CD4-positive, alpha-beta memory T cell (primary cell): ENCODE measurements at places on chromosomes 5 and 9.
A peak's percentile ranks its signal among the peaks of the same experiment; 100 is the strongest.

DNA sequence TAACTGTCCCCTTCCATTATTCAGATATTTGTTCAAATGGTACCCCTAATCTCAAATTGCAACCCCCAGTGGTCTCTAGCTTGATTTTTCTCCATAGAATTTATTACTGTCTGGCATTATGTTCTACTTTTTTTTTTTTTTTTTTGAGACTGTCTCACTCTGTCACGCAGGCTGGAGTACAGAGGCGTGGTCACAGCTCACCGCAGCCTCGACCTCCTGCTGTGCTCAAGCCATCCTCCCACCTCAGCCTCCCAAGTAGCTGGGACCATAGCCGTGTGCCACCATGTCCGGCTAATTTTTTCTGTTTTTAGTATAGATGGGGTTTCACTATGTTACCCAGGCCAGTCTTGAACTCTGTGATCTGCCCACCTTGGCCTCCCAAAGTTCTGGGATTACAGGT is 2.0 kb upstream of the REEP5 start:
- DNase-seq, result no peak

GRCh38 chr9:133355881-133356357 is 368 bp downstream of the SURF1 start:
- DNase-seq, result no peak

- no peak for DNase-seq
Measured at GRCh38 chr5:33329891-33330290, 110.9 kb upstream of the TARS1 start.

- peak; percentile 26 for DNase-seq
Measured at GRCh38 chr5:54311176-54311677, 854 bp upstream of the ARL15 start.

GRCh38 chr5:143318270-143318669 is 85.2 kb downstream of the NR3C1 start:
- DNase-seq, result no peak

DNA sequence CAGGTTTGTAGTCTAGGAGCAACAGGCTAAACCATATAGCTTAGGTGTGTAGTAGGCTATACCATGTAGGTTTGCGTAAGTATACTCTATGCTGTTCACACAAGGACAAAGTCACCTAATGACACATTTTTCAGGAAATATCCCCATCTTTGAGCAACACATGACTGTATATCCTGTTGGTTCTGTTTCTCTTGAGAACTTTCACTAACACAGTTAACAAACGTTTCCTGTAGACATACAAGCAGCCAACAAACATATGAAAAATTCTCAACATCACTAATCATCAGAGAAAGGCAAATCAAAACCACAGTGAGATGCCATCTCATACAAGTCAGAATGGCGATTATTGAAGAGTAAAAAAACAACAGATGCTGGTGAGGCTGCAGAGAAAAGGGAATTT is 68.2 kb downstream of the NR2F1-AS1 start:
- no peak for DNase-seq

- DNase-seq, result no peak
Measured at GRCh38 chr5:74040811-74041491, 415.0 kb downstream of the ARHGEF28 start.

DNA sequence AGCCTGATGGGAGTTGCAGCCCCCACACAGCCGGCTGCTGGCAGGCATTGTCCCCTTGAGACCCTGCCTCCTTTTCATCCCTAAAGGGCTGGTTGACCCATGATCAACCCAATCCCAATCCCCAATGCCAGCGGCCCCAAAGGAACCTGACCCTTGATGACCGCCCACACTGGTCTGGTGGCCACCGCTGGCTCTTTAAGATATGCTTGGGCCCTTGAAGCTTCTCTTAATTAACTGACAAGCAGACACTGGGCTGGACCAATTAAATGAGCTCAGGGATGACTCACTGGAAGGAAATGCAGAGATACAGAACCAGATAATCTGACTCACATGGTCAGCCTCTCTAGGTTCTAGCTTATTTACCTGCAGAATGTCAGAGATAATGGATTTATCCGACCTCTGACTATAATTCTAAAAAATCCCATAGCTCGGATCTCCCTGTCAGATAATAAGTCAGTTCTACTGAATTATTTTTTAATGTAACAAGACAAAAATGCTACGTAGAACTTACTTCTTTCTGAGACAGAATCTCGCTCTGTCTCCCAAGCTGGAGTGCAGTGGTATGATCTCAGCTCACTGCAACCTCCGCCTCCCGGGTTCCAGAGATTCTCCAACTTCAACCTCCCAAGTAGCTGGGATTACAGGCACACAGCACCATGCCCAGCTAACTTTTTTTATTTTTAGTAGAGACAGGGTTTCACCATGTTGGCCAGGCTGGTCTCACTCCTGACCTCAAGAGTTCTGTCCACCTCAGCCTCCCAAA is 11.1 kb upstream of the MLANA start:
- DNase-seq, result no peak

- DNase-seq, result no peak
Measured at GRCh38 chr9:107049046-107049802, 186.3 kb downstream of the ZNF462 start.

DNA sequence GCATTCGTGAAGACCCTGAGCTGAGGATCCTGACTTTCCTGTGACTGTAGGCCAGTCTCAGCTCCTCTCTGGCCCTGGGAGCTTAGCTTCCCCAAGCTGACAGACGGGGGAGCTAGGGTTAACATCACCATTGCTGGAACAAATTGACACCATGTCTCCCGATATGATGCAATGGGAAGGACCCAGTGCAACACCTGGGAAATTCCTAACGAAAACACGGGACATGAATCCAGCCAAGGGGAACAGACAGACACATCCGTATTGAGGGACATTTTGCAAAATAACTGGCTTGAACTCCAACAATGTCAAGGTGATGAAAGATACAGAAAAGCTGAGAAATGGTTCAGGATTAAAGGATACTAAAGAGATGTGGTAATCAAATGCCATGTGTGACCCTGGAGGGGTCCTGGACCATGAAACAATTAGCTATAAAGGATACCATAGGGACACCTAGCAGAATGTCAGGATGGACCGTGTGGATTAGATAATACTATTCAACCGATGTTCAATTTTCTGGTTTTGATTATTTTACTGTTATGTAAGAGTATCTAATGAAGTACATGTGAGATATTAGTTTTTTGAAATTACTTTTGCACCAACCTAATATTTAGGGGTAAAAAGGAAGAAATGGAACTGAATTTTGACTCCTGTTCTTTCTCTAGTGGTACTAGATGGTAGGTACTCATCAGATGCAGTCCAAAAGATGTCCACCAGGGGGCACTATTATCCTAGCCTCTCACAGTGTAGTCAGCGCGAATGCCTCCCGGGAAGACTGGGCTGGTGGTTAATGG is 52.7 kb downstream of the NDST1 start:
- DNase-seq, result peak; percentile 79

- DNase-seq, result no peak
Measured at GRCh38 chr5:134504629-134505300, 20.7 kb upstream of the JADE2 start.

DNA sequence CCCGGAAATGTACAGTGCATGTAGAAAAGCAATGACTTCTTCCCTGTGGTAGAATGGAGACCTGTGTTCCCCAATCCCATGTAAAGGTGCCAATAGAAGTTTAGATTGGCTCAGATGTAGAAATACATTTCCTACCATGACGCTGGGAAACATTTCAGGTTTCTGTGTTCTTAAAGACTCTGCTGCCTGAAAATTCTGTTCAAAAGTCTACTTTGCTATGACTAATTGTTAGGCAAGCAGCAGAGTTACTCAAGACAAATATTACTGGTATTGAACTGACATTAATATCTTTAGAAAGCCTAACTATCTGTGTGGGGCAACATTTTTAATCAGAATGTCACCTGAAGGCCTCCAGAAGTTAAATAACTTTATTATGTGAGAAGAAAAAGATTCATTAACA is 75.5 kb upstream of the ELL2 start:
- DNase-seq, result no peak

DNA sequence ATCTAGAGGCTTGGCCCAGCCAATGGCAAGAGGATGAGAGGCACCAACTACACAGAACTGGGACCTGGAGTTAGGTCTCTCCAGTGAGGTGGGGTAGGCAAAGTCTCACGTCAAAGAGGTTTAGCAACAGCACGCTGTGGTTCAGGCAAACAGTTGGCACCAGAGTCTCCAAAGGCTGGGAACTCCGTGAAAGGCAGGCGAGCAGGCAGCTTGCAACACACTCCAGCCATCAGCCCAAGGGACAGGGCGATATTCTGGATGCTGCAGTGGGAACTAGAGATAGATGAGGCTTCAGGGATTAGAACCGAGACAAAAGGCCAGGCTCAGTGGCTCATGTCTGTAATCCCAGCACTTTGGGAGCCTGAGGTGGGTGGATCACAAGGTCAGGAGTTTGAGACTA is 129.1 kb downstream of the PDZD2 start:
- DNase-seq, result no peak

- DNase-seq, result no peak
Measured at GRCh38 chr5:77008413-77008812, 21.8 kb upstream of the AGGF1 start.

DNA sequence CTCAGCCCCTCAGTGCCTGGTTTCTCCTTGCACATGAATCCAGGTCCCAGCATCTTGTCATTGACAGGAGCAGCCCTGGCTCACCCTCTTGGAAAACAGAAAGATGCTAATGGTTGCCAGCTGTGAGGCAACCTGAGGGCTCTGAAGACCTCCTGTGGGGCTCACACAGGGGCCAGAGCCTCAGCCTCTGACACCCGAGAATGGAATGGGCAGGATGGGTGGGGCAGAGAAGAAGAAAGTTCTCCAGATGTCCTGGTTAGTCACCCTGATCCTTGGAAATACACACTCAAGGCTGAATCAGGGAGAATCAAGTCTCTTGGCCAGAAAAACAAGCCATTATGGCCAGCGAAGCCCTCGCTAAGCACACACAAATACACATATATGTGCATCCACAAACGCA is 32.3 kb upstream of the SPATA31E1 start:
- DNase-seq, result no peak

DNA sequence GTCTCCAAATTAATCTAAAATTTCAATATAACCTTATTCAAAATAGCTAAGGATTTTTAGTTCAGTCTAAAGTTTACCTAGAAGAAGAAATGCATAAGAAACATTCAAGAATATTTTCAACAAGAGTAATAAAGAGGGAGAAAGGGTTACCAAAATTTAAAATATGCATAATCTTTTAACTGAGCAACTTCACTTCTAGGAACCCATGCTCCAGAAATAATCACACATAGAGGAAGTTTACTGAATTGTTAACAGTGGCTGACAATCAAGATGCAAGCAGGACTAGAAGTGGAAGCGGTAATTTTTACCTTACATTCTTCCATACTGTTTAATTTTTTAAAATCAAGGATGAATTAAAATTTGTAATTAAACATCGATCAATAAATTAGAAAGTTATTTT is 1.9 kb downstream of the PJA2 start:
- no peak for DNase-seq

GRCh38 chr5:36239370-36240293 is 2.1 kb downstream of the NADK2 start:
- DNase-seq, result no peak

GRCh38 chr9:137439158-137439714 is 1.9 kb downstream of the ENTPD8 start:
- no peak for DNase-seq

DNA sequence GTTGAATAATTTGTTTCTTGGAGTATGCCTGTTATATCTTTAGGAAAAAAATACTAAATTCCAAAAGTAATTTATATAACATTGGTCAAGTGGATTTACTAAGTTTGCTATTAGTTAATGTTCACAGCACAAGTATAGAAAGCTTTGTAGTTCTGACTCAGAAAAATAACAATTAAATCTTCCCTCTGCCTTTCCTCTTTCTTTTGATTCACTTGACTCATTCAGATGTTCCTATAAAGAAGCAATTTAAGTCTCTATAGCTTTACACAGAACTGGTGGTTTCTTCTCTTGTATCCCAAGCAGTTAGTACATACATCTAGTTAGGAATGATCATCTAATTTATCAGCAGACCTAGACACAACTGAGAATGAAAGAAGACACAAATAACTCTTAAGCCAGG is 4.5 kb upstream of the CDC42SE2 start:
- no peak for DNase-seq

GRCh38 chr9:110156416-110156815 is 51.5 kb downstream of the C9orf152 start:
- no peak for DNase-seq

DNA sequence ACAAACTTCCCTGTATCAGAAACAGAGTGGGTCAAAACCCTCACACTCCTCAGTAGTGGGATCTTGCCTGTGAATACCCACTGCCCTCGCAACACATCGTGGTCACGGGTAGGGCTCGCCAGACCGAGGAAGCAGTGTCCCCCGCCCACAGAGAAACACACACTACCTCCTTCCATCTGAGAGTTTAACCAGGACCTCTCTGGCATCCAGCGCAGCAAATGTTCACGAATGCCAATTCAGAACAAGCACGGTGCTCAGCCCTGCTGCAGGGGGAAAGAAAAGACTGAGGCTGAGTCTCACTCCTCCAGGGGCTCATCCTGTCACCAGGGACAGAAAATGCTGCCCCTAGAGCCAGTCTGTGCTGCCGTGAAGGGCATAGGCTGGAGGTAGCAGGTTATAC is 42.5 kb upstream of the SYNPO start:
- no peak for DNase-seq

- DNase-seq, result no peak
Measured at GRCh38 chr9:123469282-123469681, 113.3 kb downstream of the CRB2 start.

DNA sequence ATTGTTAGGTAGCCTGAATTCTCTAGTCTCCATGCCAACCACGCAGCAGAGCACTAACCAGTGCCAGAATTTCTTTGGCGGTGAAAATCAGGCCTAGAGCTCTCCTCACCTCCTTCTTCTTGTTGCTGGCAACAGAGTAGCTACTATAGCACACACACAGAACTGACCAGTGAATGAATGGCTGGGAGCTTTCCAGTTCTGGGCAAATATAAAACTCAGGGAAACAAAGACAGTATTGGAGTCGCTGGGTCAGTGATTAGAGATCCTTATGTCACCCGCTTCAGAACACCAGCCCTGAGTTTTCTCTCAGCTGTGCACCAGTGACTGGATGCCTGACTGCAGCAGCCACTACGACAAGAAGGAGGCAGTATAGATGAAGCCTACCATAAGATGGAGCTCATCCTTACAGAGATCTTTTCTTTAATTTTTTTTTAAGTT is 26.9 kb upstream of the FEM1C start:
- DNase-seq, result no peak

GRCh38 chr5:100902440-100903038 is 543 bp downstream of the ST8SIA4 start:
- DNase-seq, result peak; percentile 67

GRCh38 chr5:89850513-89850865 is 559.1 kb downstream of the CETN3 start:
- no peak for DNase-seq

GRCh38 chr9:73230251-73230650 is 78.6 kb downstream of the ANXA1 start:
- DNase-seq, result no peak

DNA sequence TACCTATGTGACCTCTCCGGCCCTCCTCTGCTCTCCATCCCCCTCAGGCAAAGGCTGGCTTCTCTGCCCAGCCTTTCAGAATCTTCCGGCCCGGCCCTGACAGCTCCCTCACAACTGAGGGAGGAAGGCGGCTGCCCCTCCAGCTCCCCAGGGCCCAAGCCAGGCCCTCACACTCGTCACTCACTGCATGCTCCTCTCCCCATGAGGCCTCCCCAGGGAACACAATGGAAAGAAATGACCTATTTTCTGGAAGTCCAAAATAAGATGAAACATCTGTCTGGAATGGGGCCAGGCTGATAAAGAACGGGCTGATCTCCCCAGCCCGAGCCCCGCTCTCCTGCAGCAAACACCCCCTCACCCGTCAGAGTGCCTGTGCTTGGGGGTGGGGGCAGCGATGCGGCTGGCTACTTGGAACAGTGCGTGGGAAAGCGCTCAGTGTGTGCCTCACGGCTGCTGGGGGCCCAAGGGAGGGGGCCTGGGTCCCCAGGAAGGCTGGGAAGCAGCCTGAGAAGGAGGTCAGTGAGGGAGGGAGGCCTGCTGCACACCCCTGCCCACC is 11.3 kb downstream of the PDGFRB start:
- DNase-seq, result no peak
